ENCODE measurements at places on chromosomes 1 and 21. TPM values are rescaled to one million over a fixed set of nuclear protein-coding genes. Genes with fewer than 3 reads are reported as not detected.

The OR2W3 gene
- not detected for total RNA-seq

The BARHL2 gene
- total RNA-seq, result not detected

The RAB7B gene
- total RNA-seq, result not detected

The PEF1 gene
- total RNA-seq, result 51.2 TPM

The SETD4 gene
- total RNA-seq, result 17.5 TPM

The ELAVL4 gene
- total RNA-seq, result not detected

The GPR25 gene
- not detected for total RNA-seq

The PUM1 gene
- 101 TPM for total RNA-seq

The LCE3B gene
- total RNA-seq, result not detected

The PLEKHA6 gene
- 0.03 TPM for total RNA-seq

The HSPA6 gene
- 0.10 TPM for total RNA-seq

The ANGPTL7 gene
- not detected for total RNA-seq

The GSTM4 gene
- 14.4 TPM for total RNA-seq

The MPL gene
- not detected for total RNA-seq

The NEGR1 gene
- not detected for total RNA-seq

The TMEM125 gene
- not detected for total RNA-seq

The OR2L3 gene
- not detected for total RNA-seq

The CRYAA gene
- not detected for total RNA-seq

The FAM78B gene
- 0.22 TPM for total RNA-seq

The NCAM2 gene
- total RNA-seq, result not detected

The CFAP57 gene
- not detected for total RNA-seq

The LAMB3 gene
- 0.89 TPM for total RNA-seq

The GUCA2B gene
- not detected for total RNA-seq

The KRTAP21-2 gene
- total RNA-seq, result not detected

The CFAP107 gene
- not detected for total RNA-seq

The SLAMF6 gene
- total RNA-seq, result 24.3 TPM

The S100A7A gene
- not detected for total RNA-seq

The B3GALT6 gene
- 17.3 TPM for total RNA-seq

The PADI3 gene
- total RNA-seq, result not detected

The CYP4B1 gene
- total RNA-seq, result not detected

The KIF21B gene
- total RNA-seq, result 109 TPM

The FCMR gene
- 226 TPM for total RNA-seq

The ASCL5 gene
- not detected for total RNA-seq

The HMGCS2 gene
- total RNA-seq, result not detected

The IL10 gene
- not detected for total RNA-seq

The SLC9C2 gene
- total RNA-seq, result not detected

The PRDM16 gene
- 6.9 TPM for total RNA-seq

The CRYBG2 gene
- 0.87 TPM for total RNA-seq

The RHD gene
- not detected for total RNA-seq

The CRP gene
- not detected for total RNA-seq

The NR0B2 gene
- total RNA-seq, result not detected

The KCNJ9 gene
- total RNA-seq, result not detected

The ADORA3 gene
- total RNA-seq, result 0.10 TPM

The CD34 gene
- total RNA-seq, result not detected

The MSH4 gene
- 0.25 TPM for total RNA-seq

The KCNK2 gene
- not detected for total RNA-seq

The RCAN3 gene
- total RNA-seq, result 151 TPM

The TCP10L gene
- total RNA-seq, result 0.55 TPM

The SAMD11 gene
- total RNA-seq, result not detected

Data from activated naive CD4-positive, alpha-beta T cell treated with anti-CD3 and anti-CD28 coated beads, Interleukin-2, amount 10 ng/mL, durations not matched to agents 5 hours and 36 hours (primary cell).